NCI-H345 (cell line): ENCODE measurements at places on chromosomes 13 and 19.

DNA sequence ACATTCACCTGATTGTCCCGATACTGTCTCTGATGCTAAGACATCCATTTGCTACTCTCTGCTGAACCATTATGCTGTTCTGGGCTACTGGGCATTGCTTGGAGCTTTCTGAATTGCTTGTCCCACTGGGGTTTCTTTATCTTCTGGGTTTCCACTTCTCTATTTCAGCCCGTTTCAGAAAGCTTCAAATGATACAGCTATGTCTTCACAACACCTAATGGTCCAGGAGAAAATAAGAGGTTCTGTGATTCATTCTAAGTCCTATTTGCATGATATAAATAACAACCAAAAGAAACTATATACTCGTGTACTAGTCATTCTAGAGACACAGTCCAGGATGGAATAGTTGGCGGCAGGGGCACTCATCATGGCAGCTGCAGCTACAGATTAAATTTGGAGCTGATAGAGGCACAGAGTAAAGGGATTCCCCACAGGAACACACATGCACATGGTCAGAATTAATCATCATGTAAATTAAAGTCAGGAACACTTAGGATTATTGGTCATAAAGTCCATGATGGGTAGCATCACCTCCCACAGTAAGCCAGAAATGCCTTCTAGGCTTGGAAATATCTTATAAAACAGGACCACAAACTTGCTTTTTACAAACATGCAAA, 33.3 kb upstream of the SCEL start:
- no peak for DNase-seq

DNA sequence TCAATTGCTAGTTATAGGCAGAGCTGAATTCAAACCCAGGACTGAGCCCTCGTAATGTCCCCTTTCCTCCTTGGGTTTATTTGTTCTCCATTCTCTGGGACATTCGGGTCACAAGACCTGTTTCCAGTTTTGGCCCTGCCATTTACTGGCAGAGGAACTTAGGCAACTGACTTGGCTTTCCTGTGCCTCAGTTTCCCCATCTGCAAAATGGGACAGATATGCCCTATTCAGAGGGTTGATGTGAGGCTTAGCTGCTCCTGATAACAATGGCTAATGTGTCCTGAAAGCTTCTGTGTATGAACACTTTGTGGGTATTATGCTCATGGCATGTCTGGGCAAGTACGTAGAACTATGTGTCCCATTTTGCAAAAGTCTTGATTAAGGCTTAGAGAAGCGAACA, 996 bp downstream of the ZNF524 start:
- no peak for DNase-seq

- no peak for DNase-seq
These were observed 3.5 kb downstream of the TMEM255B start for GRCh38 chr13:113762538-113762937.

GRCh38 chr19:51803967-51804366, 9.0 kb downstream of the FPR3 start:
- DNase-seq: no peak

DNA sequence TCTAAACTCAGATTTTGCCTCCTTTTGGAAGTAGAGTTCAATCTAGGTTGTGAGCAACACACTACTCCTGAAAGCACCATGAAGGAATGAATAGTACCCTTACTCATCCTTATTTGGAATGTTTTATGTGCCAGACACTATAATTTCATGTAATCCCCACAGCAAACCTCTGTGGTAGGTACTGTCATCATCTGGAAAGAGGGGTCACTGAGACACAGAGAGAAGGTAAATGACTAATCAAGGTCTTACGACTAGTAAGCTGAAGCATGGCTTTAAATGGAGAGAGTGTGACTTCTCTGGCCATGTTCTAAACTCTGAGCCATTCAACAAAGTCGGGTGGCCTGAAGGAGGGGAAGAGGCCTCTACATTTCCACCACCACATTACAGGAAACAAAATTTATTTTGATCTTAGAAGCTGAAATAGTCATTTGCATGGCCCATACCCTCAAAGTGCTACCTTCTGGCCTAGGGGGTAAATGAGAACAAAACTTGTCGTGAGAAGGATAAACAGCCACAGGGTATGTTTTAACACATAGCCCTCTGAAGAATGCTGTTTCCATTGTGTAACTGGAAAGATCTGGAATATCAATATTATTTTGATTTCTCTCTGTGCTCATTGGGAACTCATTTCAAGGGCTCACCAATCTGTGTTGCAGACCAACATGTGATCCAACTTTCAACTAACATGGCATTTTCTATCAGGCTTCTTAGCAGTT, 180.8 kb upstream of the RFC3 start:
- no peak for DNase-seq

DNA sequence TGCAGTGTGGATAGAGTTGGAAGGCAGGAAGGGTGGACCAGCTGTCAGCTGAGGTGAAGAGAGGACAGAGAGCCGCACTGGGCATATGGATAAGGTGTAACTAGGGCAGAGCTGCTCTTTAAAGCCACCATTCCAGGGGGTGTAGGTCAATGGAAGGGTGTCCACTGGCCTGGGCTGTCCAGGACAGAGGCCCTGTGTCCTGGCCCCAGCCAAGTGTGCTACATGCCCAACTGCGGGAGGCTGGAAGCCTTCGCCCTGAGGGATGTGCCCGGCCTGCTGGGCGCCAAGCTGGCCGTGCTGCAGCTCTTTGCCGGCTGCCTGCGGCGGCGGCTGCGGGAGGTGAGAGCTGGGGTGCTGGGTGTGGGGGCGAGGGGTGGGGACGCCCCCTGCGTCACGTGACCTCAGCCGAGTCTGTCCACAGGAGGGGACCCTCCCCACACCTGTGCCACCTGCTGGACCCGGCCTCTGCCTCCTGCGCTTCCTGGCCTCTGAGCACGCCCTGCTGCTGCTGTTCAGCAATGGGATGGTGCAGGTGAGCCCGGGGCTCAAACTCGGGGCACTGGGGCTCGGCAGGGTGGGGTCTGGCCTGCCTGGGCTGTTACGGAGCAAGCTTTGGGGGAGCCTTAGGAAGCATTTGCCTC, 9.8 kb downstream of the PLK5 start:
- no peak for DNase-seq
